ENCODE measurements at places on chromosomes 11 and 22. TPM values are rescaled to one million over a fixed set of nuclear protein-coding genes. Genes with fewer than 3 reads are reported as not detected.

The SCYL1 gene
- polyA plus RNA-seq = 130 TPM

The ENTHD1 gene
- not detected for polyA plus RNA-seq

The OR51B5 gene
- not detected for polyA plus RNA-seq

The TMPRSS6 gene
- polyA plus RNA-seq = not detected

The DEFB131B gene
- polyA plus RNA-seq = not detected

The SYCE3 gene
- not detected for polyA plus RNA-seq

The DNAJB7 gene
- not detected for polyA plus RNA-seq

The SLC22A12 gene
- not detected for polyA plus RNA-seq

The FERMT3 gene
- 7.5 TPM for polyA plus RNA-seq

The INPP5J gene
- 14.0 TPM for polyA plus RNA-seq

The GDPD5 gene
- polyA plus RNA-seq = 3.6 TPM

The CFAP300 gene
- 0.65 TPM for polyA plus RNA-seq

Measured in heart right ventricle (tissue), 16 donors.